ENCODE measurements at places on chromosomes 5 and 9.

GRCh38 chr5:126613941-126614592, 13.3 kb downstream of the PHAX start:
- DNase-seq, result no peak

GRCh38 chr5:166746506-166746905, 1544.9 kb upstream of the WWC1 start:
- DNase-seq, result no peak

- DNase-seq, result no peak
Observed at GRCh38 chr5:55509796-55510522, 24.8 kb downstream of the PLPP1 start.

- no peak for DNase-seq
Observed at GRCh38 chr9:114189823-114190562, 34.7 kb downstream of the COL27A1 start.

- no peak for DNase-seq
Observed at GRCh38 chr5:30100148-30100713, 1093.3 kb upstream of the CDH6 start.

- DNase-seq, result no peak
Observed at GRCh38 chr5:92890841-92891244, 690.2 kb downstream of the NR2F1-AS1 start.

GRCh38 chr9:125446561-125447094, 185.0 kb downstream of the GAPVD1 start:
- no peak for DNase-seq

- no peak for DNase-seq
Observed at GRCh38 chr5:172150514-172151425, 37.3 kb downstream of the STK10 start.

DNA sequence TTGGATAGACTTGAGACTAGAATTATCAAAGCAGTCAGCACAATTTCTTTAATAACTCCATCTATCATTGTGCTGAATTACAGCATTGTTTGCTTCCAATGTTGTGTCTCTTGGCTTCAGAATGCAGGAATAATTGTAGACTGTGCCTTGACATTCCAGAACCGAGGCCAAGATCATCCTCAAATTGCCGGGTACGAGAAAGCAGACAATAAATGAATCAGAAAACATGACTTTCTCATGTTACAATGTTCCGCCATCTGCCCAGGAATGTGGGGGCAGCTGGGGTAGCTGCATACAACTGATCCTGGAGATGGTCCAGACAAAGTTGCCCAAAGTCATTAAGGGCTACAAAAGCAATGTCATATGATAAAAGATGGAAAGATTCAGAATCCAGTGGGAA, 206.2 kb upstream of the SGCD start:
- no peak for DNase-seq

DNA sequence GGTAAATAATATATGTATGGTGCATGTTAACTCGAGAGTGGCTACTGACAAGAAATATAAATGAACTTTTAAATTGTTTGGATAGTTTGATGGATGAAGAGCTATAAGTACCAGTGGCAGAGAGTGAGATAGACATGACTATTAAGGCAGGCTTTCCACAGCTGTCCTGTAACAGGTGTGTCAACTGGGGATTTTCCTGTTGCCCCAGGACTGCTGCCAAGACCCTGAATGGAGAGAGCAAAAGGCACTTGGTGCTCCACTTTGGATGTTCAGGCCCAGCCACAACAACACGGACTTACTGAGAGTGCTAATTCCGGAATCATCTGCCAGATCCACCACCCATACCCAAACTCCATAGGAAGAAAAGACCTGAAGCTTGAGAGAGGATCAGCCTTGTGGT, 215.1 kb downstream of the SEC61B start:
- no peak for DNase-seq

GRCh38 chr9:104094534-104095015, 466 bp downstream of the SMC2 start:
- no peak for DNase-seq

- no peak for DNase-seq
Observed at GRCh38 chr5:100668511-100668910, 133.3 kb downstream of the FAM174A start.

DNA sequence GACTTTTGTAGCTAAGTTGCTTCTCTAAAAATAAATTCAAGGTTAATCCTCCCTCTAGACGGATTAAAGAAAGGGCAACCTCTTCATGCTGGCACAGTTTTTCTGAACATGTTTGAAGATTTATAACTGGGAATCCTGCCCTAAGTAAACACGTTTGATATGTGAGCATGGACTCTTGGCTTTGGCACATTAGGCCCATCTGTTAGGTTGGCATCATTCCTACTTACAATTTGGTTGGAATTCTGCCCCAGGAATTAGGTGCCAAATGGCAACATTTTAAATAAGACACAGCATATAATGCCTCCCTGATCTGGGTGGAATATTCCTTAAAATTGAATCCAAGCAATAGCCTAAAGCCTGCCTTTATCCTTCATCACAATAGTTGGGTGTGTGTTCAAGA, 372.3 kb upstream of the CDH18 start:
- DNase-seq, result no peak

DNA sequence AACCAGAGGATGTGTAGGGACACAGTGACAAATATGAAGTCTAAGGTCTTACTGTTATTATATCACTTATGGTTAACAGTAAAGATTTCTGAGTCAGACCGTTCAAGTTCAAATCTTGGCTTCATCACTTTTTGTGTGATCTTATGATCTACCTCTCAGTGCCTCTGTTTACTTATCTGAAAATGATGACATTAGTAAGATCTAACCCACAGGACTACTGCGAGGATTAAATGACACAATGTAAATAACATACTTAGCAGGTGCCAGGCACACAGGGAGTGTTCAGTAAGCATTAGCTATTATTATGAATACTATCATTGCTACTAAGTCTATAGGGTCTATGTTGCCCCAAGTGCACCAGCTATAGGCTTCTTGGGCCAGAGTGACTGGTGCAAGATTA, 2.0 kb downstream of the IRF1 start:
- no peak for DNase-seq

DNA sequence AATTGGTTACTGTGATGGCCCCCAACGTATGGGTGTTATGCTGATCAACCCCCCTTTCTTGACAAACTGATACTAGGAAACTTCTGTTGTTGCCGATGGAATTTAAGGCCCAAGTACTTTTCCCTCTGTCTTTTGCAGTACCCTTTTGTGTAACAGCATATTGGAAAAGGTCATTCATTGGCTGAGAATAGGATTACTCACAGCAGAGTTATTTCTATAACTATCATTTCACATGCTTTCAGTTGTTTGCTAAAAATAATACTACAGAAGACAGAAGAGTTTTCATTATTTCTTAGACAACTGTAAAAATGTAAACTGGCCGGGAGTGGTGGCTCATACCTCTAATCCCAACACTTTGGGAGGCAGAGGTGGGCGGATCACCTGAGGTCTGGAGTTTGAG, 329.5 kb downstream of the KIAA0825 start:
- DNase-seq, result no peak

GRCh38 chr9:10048994-10049393, 563.8 kb downstream of the PTPRD start:
- no peak for DNase-seq

DNA sequence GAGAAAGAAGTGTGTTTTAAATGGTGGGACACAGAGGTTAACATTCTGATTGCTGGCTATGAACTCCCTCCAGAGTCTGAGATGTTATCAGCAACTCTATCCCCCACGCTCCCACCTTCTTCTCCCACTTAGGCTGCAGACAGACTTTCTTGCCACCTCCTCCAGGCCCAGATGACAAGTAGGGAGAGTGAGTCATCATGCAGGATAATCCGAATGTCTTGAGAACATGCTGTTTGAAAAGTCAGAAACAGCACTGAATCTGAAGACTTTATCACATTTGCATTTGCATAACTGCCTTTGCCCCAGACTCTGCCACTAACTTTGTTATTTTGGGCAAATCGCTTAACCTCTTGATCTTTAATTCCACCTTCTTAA, 139.8 kb downstream of the ESM1 start:
- DNase-seq, result no peak

- no peak for DNase-seq
Observed at GRCh38 chr9:101677861-101678260, 60.6 kb downstream of the GRIN3A start.

DNA sequence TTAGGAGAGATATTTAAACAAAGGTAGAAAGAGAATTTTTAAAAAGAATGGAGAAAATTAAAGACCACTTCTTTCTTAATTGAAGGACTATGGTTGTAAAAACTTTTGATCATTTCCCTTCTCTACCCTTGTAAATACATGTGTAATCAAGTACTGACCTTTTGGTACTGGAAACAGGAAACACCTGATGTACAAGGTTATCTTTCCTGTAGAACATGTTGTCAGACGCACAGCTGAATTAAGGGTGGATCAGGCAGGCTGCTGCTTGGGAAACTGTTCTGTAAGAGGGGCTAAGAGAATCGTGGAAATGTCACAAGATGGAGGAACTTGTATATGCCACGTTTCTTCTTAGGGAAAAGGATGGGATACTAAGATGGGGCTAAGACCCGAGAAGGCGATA, 341.6 kb downstream of the ZNF608 start:
- no peak for DNase-seq

DNA sequence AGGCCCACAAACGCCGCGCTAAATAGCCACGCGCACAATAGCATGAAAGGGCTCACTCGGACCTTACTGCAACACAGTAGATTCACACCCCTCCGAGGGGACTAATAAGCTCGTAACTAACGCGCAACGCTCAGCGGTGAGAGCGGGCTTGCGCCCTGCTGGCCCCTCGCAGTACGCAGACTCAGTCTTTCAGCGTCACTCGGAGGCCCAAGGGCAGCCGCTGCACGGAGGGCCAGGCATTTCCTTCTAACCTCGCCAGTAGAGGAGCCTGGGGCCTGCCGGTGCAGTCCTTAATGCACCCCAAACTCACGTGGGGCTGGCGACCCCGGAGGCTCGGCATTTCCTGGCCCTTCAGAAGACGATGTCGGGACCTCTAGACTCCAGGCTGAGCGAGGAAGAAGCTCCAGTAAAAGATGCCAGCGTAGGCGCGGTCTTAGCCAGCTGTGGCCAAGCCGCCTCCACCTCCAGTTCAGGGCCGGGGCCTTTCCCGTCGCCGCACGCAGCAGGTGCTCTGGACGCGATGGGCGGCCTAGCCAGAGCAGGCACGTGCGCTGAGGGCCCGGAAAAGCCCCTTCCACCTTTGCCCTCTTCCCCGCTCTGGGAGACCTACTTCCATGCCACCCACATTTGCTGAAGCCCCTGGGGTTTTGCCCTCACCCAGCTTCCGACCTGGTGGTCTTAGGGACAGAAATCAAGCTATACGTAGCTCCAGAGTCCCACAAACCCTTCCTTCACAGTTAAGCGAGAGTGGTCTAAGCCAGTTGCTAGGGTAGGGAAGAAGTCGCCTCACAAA, 38.3 kb upstream of the TIFAB start:
- no peak for DNase-seq
